ENCODE measurements at places on chromosomes 3 and 15.

GRCh38 chr3:43923104-43923882, 232.6 kb downstream of the ABHD5 start:
- DNase-seq = no peak

- DNase-seq = no peak
Observed at GRCh38 chr15:74337607-74338211, 29.7 kb downstream of the CYP11A1 start.

DNA sequence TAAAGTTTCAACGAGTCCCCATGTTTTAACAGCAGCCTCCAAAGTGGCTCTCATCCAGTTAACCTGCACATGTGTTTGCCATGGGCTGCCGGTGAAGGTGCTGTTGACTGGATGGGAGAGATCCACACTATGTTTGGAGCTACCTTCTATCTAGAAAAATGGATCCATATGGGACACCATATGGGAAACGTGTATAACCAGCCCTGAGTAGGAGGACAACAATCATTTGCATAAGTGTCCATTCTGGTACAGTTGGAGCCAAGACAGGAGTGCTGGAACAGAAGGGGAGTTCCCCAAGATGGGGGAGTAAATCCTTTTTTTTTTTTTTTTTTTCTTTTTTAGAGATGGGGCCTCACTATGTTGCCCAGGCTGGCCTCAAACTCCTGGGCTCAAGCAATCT, 36.6 kb downstream of the MKRN2 start:
- DNase-seq = no peak

GRCh38 chr3:12894629-12895028, 53.3 kb upstream of the RPL32 start:
- DNase-seq = no peak

GRCh38 chr15:38438031-38438986, 15.6 kb upstream of the FAM98B start:
- no peak for DNase-seq

DNA sequence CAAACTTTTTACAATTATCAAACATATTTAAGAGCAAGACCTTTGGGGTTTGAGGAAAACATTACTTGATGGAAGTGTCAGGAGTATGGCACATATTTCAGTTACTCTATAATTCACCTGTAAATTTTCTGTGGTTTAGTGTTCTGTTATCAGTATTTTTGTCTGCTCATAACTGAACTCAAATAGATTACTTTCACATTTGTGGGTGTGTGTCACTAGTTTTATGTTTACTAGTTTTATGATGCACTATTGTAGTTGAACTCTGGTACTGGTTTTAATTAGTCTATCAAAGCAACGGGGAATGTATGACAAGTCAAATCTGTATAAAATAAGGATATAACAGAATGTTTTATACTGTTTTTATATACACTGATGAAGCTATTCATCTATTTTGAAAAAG, 27.2 kb downstream of the OXSM start:
- no peak for DNase-seq

DNA sequence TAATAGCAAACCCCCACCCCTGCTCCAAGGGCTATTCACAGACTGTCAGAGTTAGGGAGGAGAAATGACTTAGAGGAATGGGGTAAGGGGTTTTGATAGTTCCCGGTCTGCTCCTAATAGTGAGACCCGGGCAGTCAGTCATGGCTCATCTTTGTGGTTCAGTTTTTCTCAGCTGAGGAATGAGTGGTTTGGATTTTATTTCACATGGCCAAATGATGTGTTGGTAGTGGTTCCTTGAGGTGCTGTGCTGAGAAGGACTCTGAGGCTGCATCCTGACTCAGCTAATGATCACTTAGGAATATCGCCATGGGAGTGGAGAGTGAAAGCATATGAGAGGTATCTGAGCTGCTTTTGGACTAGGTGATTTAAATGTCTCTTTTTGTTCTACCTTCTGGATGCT, 80.2 kb downstream of the LPP start:
- DNase-seq = no peak

DNA sequence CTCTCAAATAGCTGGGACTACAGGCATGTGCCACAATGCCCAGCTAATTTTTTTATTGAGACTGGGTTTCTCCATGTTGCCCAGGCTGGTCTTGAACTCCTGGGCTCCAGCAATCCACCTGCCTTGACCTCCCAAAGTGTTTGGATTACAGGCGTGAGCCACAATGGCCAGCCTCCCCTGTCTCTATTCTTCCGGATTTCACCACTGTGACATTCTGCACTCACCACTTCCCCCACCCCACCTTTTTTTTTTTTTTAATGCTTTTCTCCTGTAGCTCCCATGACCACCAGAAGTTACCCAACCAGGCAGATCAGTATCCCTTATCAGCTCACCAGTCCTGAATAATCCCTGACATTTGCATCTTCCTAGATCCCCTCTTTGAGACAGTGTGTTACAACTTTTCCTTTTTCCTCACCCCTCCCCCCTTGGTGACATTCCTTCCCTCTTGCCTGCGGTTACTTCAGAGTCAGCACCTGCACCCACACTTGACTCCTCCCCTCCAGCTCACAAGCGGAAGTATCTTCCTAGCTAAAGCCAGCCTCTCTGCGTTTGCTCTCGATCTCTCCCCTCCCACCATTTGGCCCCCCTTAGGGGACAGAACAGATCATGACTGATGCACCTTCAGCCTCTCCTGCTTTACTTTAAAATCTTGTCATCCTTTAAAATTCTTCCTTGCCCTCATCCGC, 13.5 kb upstream of the ZNF592 start:
- peak; percentile 54 for DNase-seq

- peak; percentile 19 for DNase-seq
Observed at GRCh38 chr15:29242456-29243242, 27.0 kb downstream of the NSMCE3 start.

DNA sequence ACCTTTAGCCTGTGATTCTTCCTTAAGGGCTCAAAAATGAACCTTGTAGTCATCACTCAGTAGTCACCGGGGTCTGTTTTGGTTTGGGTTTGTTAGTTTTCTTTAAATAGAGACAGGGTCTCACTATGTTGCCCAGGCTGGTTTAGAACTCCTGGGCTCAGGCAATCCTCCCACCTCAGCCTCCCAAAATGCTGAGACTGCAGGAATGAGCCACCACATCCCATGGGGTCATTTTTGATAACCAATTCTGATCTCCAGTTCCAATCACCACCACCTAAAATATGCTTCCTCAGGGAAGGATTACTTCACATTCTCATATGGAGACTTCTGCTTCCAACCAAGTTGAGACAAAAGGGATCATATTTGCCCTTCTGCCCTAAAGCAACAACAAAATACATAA, 22.1 kb downstream of the ATP13A3 start:
- DNase-seq = no peak

GRCh38 chr15:47405365-47406162, 311.7 kb upstream of the SEMA6D start:
- no peak for DNase-seq

DNA sequence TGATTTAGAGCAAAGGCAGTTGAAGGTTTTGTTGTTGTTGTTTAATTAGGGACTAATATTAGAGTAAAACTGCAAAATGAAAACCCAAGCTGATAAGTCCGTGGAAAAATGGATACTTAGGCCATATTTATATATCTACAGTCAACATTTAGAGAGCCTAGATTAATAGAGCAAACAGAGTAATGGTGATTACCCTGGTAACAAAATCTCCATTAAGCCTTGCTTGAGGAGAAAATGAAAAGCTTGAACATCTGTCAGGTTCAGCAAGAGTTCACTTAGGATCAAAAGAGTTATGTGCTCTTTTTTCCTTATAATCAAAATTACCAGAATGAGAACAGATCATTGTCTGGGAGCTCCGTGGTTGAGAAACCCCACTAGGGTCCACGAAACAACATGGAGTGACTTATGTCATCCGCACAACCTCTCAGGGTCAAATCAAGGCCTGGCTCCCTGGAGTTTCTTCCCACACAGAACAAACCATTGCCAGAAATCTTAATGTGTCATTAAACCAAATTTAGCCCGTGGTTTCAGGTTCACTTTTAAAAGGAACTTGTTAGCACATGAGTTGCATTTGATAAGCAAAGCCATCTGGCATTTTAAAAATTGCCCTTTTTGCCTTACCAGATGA, 381.2 kb downstream of the GABRB3 start:
- DNase-seq = no peak

GRCh38 chr3:189229196-189229828, 57.5 kb downstream of the TPRG1 start:
- no peak for DNase-seq

DNA sequence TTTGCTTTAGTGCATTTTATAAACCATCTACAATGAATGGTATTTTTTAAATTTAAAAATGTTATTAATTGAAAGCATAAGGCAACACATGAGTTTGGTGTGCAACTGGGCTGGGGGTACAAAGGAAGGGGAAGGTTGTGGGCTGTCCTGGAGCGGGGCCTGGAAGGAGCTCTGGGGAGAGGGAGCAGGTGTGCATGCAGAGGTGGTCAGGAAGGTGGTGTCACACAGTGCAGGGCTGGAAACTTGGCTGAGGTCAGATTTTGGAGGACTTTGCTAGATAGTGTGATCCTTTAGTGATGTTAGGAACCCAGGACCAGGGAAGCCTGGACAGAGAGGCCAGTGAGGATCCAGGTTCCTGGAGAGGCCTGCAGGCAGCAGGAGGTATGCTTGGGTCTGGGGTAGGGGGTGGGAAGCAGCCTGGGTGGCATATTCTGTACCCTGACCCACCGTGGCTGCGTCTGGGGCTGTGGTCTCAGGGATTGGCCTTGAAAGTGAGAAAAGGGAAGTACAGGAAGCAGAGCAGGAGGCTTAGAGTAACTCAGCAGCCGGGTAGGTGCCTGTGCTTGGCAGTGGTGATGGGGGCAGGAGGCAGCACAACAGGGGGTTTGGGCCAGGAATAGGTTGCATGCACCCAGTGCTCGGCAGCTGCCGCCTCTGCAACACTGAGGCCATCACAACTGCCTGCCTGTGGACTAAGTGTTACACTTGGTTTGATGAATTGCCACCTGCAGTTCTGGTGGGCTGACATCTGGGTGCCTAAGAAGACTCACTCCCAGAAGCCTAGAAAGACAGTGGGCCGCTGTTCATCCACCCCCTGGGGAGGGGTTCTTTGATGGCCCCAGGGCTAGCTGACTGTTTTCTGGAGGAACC, 33.0 kb downstream of the KY start:
- no peak for DNase-seq

DNA sequence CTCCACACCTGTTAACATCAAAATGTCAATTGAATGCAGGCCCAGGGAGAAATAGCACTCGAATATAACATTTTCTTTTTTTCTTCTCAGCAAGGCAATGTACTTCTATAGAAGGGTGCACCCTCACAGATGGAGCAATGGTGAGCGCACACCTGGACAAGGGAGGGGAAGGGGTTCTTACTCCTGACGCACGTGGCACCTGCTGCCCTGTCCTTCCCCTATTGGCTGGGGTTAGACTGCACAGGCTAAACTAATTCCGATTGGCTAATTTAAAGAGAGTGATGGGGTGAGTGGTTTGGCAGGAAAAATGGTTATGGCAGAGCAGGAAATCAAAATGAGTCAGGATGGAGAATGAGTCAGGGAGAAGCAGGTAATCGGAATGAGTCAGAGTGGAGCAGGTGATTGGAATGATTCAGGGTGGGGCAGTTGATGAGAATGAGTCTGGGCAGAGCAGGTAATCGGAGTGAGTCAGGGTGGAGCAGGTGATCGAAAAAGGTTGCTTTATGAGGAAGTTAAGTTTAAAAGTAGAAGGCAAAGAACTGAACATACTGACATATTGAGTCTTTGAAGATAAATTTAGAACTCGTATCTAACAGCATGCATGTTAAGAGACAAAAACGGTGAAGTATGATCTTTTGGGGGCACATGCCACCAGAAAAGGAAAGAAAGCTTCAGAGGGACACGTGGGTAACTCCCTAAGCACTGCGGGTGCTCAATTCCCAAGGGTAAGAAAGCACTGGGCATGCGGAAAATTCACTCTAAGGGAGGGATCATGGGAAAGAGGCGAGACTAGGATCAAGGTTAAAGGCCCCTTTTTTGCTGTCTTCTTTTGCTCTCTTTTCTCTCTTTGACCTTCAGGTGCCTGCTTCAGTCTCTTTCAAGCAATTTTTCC, 72.9 kb upstream of the GALNT15 start:
- peak; percentile 37 for DNase-seq

- DNase-seq = no peak
Observed at GRCh38 chr3:193996641-193997089, 139.3 kb upstream of the HES1 start.

- no peak for DNase-seq
Observed at GRCh38 chr3:50341537-50341936, 901 bp upstream of the RASSF1 start.

DNA sequence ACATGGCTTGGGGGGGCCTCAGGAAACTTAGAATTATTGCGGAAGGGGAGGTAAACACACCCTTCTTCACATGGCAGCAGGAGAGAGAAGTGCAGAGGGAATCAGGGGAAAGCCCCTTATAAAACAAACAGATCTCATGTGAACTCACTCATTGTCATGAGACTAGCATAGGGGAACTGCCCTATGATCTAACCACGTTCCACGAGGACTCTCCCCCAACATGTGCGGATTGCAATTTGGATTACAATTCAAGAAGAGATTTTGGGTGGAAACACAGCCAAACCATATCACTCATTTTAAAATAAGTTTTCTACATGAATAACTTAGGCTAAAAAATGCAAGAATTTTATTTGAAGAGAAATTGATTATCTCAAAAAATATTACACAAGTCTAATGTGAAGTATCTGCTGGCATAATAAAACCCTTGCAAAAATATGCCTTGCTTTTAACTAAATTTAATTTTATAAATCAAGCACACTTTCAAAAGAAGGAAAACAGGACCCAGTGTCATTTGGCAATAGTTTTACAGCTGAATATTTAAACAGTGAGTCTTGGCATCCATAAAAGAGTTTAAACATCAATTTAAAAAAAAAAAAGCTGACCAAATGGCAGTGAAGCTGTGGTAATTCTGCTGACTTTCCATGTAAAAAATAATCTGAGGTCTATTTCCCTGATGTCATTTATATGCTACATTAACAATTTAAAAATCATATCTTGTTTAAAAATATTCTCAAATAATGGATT, 1057.2 kb downstream of the NAALADL2 start:
- DNase-seq = no peak

GRCh38 chr3:42800251-42800650, 4.0 kb downstream of the HIGD1A start:
- no peak for DNase-seq

DNA sequence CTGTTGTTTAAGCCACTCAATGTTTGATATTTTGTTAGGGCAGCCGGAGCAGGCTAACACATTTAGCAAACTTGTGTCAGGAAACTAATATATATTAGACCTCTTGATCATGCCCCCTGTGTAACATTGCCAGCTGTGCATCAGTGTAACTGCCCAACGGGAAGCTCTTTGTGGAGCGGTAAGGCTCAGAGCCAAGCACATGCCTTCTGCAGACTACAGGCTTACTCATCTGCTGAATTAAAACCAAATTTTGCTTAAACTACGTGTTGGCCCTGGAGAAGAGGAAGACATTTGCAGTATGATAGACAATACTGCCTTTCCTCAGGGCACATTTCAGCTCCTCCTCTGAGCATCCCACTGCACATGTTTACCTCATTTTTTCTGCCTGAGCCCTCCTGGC, 50.5 kb upstream of the KCNMB2 start:
- DNase-seq = peak; percentile 6

- DNase-seq = no peak
Observed at GRCh38 chr3:137988982-137989381, 21.0 kb upstream of the CLDN18 start.

- DNase-seq = no peak
Observed at GRCh38 chr15:40155270-40155910, 5.5 kb upstream of the BUB1B start.
